CD4-positive, alpha-beta T cell (primary cell): ENCODE measurements at places on chromosomes 7 and 10. TPM values are rescaled to one million over a fixed set of nuclear protein-coding genes. Genes with fewer than 3 reads are reported as not detected.

- no peak overlapping the region for H3K4me3 ChIP-seq
- H3K27me3 ChIP-seq, result no peaks in the 10 kb centered on the region
- peaks cover 21% of the 10 kb centered on the region for H3K4me1 ChIP-seq
- DNase-seq, result no peak
- no peaks in the 10 kb centered on the region for H3K36me3 ChIP-seq
Measured at GRCh38 chr7:2701424-2701823, 13.4 kb downstream of the AMZ1 start.

DNA sequence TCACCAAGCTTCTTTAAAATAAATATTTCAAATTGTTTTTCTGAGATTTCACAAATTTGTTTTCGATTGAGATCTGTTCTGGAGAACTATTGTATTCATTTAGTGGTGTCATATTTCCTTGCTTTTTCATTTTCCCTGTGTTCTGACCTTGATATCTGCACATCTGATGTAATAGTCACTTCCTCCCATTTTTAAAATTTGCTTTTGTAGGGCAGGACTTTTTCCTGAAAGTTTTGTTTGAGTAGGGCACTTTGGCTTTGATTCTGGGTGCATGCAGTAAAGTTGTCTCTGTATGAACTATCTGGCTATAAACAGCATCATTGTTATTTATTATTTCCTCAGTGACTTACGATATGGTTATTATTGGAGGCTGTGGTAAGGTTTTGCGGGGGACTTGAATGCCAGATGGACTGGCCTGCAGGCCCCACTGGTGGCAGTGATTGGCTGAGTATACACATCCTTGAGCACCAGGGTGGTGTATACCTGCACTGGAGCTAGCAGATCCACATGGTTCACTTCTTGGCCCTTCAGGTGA is 83.6 kb downstream of the CSTF2T start:
- no peaks in the 10 kb centered on the region for H3K4me1 ChIP-seq

GRCh38 chr7:29217113-29217512 is 22.5 kb downstream of the CHN2 start:
- no peak for DNase-seq
- H3K27ac ChIP-seq, result no peak overlapping the region
- H3K4me3 ChIP-seq, result no peak overlapping the region

DNA sequence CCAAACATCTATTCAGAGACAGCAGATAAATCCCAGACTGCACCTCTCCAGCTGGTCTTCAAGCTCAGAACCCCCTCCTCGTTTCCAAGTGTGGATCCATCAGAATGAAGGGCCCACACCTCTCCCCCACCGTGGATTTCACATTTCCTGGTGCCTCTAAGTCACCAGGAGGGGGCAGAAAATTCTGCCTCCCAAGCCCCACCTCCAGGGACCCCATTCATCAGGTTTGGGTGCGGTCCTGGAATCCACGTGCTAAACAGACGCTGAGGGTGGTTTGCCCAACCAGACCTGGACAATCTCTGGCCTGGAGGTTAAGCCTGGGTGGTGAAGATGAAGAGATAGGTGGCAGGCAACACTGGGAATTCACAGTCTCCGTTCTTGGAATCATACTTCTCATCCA is 92.4 kb downstream of the WDR11 start:
- no peaks in the 10 kb centered on the region for H3K36me3 ChIP-seq
- H3K27ac ChIP-seq, result no peak overlapping the region
- H3K4me1 ChIP-seq, result peaks cover 8% of the 10 kb centered on the region
- H3K27me3 ChIP-seq, result no peaks in the 10 kb centered on the region

DNA sequence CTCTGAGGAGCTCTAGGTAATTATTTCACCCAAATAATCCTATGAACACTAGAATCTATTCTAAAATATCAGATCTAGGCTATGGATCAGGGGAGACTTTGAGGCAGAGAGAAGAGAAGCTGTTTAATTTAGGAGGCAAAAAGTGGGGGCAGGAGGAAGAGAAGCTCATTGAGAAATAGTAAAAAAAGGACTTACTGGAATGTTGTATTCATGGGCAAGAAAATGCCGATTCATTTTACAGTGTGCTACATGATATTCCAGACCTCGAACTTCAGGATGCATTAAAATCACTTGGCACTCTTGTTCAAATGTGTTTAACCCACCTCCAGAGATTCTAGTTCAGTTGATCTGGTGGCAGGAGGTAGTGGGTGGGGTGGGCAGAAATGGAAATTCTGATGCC is 109.5 kb upstream of the ITGB1 start:
- H3K27me3 ChIP-seq, result no peaks in the 10 kb centered on the region
- no peaks in the 10 kb centered on the region for H3K4me1 ChIP-seq
- no peak overlapping the region for H3K4me3 ChIP-seq
- no peak overlapping the region for H3K27ac ChIP-seq
- H3K36me3 ChIP-seq, result no peaks in the 10 kb centered on the region

GRCh38 chr10:35502692-35503091 is 102.4 kb upstream of the GJD4 start:
- H3K27ac ChIP-seq, result no peak overlapping the region
- no peak overlapping the region for H3K4me3 ChIP-seq
- no peak for DNase-seq
- H3K4me1 ChIP-seq, result peaks cover 8% of the 10 kb centered on the region

DNA sequence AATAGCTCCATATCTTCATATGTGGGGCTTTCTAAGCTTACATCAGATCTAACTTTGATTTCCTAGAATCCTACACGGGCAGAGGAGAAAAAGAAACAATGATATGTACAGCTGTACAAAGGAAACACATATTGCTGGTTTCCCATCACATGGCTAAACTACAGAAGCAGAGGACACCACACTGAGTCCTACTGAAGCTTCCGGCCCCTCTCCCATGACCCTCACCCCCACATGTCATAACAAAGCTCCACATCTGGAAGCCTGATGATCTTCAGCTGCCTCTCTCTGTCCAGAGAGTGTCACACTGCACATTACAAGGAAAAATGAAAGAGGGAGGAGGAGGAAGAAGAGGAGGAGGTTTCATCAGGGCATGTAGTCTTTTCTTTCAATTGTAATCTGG is 14.0 kb downstream of the SLC16A12 start:
- no peaks in the 10 kb centered on the region for H3K4me1 ChIP-seq
- no peak overlapping the region for H3K4me3 ChIP-seq
- no peak for DNase-seq
- H3K27me3 ChIP-seq, result peaks cover under 1% of the 10 kb centered on the region
- H3K27ac ChIP-seq, result no peak overlapping the region
- no peaks in the 10 kb centered on the region for H3K36me3 ChIP-seq

The TMEM229A gene
- not detected for total RNA-seq

- no peaks in the 10 kb centered on the region for H3K27me3 ChIP-seq
- peaks cover 30% of the 10 kb centered on the region for H3K36me3 ChIP-seq
- peaks cover 77% of the 10 kb centered on the region for H3K4me1 ChIP-seq
Measured at GRCh38 chr7:100432621-100433275, 3.1 kb downstream of the MEPCE start.

DNA sequence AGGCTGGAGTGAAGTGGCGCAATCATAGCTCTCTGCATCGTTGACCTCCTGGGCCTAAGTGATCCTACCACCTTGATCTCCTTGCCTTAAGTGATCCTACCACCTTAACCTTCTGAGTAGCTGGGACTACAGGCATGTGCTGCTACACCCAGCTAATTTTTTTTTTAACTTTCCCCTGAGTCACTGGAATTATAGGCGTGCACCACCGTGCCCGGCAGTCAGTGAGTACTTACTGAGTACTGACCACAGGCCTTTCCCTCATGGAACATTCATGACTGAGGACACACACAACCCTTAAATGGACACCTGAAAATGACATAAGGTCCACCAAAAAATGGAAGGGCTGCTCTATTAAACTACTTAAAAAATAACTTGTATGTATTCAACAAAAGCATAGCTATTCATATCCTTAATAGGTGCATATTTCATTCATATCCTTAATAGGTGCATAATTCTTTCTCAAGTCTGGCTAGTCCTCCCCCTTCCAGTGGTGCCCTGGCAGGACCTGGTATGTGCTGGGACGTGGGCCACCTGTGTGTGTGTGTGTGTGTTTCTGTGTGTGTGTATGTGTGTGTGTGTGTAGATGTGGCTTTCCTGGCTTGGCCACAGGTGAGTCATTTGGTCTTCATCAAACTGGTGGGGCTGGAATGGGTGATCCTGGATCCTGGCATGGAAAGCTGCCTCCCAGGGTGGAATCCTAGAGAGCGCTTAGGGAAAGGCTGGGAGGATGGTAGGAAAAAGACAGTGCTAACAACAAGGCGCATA is 3.5 kb downstream of the FAM180A start:
- no peaks in the 10 kb centered on the region for H3K27me3 ChIP-seq
- no peak overlapping the region for H3K27ac ChIP-seq
- no peaks in the 10 kb centered on the region for H3K4me1 ChIP-seq
- H3K4me3 ChIP-seq, result no peak overlapping the region

DNA sequence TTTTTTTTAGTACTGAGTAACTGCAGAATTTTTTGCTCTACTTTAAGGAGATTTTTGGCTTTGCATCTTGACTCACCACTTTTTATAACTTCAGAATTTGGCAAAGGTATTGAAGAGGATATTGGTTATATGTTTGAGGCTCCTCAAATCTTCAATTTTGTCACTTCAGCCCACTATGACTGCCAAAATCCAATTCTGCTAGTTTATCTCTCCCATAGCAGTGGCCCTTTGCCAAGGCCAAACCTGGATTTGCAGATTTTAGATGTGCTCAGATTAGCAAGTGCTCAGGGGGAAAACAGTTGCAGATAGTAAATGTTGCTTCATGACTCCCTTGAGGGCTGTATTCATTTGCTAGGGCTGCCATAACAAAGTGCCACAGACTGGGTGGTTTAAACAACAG is 427.5 kb downstream of the ADRA2A start:
- H3K4me3 ChIP-seq, result no peak overlapping the region
- no peaks in the 10 kb centered on the region for H3K4me1 ChIP-seq

GRCh38 chr7:28163949-28164348 is 16.6 kb downstream of the JAZF1 start:
- H3K27ac ChIP-seq, result no peak overlapping the region
- no peak for DNase-seq

GRCh38 chr7:71419546-71420337 is 287.8 kb downstream of the GALNT17 start:
- no peaks in the 10 kb centered on the region for H3K4me1 ChIP-seq
- H3K27ac ChIP-seq, result no peak overlapping the region
- no peaks in the 10 kb centered on the region for H3K27me3 ChIP-seq

DNA sequence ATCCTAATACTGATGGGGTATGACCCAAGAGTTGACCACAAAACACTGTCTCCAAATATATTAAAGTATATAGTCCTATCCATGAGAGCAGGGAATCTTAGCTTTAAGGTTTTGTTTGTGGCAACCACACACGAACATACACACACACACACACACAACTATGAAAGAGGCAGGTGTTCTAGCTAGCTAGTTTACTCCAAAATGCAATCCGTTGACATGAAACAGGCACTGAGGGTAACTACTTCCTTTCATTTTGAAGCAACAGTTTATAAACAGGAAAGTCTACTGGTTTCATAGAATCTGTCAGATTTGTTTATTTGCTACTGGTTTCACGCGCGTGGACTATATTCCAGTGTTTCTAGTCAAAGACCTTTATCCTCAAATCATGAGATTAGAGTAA is 14.8 kb downstream of the HTR5A start:
- no peaks in the 10 kb centered on the region for H3K4me1 ChIP-seq
- no peak overlapping the region for H3K27ac ChIP-seq
- no peak for DNase-seq
- no peak overlapping the region for H3K4me3 ChIP-seq
- H3K36me3 ChIP-seq, result no peaks in the 10 kb centered on the region

DNA sequence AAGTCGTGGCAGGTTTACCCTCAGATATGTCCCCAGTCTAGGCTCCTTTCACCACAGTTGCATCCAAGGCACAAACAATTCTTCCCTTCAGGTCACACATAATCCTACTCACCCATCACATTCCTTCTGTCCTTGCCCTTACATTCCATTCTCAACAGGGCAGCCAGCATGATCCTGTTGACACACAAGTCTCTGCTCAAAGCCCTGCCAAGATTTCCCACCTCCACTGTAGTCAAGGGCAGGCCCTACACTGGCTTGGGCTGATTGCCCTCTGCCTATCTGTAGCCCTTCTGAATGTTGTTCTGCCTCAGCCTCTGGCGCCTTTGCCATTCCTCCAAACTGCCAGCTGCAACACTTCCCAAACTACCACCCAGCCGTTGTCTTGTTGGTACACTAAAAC is 187.9 kb upstream of the AKR1E2 start:
- no peaks in the 10 kb centered on the region for H3K4me1 ChIP-seq
- no peak overlapping the region for H3K4me3 ChIP-seq
- H3K36me3 ChIP-seq, result no peaks in the 10 kb centered on the region
- DNase-seq, result no peak
- no peaks in the 10 kb centered on the region for H3K27me3 ChIP-seq
- no peak overlapping the region for H3K27ac ChIP-seq
